CD4-positive, alpha-beta T cell treated with Interleukin-21 for 1 hour (primary cell): ENCODE measurements at places on chromosomes 12 and 14.
A peak's percentile ranks its signal among the peaks of the same experiment; 100 is the strongest.

DNA sequence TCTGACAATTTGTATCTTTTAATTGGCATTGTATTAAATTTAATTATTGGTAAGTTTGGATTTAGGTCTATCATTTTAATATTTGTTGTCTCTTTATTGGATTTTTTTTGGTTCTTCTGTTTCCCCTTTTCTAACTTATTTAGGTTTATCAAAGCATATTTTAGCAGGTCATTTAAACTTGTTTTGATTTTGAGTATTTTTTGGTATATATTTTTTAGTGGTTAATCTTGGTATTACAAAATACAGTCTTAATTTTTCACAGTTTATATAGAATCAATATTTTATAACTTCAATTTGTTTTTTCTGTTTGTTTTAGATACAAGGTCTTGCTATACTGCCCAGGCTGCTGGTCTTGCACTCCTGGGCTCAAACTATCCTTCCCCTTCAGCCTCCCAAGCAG is 15.5 kb upstream of the ADGRD1 start:
- DNase-seq: no peak

DNA sequence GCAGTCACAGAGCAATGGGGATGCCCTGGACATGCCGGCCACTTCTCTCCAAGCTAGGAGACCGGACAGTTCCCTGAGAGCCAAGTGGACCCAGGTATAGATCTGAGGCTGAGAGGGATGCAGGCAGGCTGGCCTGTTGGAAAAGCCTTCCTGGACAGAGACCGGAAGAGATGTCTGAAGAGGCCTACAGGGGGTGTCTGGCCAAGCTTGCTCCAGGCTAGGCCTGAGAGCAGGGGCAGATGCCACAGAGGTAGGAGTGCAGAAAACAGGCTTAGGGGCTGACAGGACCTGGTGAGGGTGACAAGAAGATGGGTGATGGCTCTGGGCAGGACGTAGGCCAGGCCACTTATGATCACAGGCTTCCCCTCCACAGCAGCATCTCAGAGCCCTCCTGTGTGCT is 30.2 kb downstream of the ARL6IP4 start:
- no peak for DNase-seq

GRCh38 chr12:115451780-115452736 is 768.1 kb upstream of the TBX3 start:
- DNase-seq: no peak

DNA sequence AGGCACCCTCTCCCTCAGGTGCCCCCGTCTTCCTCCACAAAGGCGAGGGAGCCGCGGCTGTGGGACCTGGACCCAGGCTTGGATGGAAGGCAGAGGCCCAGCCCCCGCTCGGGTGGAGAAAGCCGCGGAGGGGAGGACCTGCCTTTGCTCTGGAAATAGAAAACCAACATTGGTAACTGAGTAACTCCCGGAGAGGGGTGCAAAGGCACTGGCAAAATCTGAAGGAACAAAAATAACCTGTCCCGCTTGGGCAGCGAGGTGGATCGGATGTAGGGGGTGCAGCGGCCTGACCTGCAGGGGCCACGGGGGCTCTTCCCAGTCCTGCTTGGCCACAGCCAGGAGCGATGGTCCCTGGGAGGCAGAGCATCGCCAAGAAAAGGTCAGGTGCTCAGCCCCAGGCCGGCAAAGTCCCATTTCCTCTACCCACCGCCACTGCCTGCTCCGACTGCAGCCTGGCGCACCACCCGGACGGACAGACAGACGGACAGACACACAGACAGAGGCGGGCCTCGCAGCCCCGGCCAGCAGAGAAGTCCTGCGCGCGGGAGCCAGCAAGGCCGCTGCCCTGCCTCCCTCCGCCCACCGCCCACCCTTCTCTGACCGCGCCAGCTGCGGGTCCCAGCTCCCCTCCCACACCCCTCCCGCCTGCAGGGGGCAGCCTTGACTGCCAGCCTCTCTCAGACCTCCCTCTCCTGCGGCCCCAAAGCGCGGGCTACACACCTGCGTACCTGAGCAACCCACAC is 21.4 kb upstream of the TMEM106C start:
- DNase-seq: peak; percentile 50

GRCh38 chr12:24360907-24361306 is 411.4 kb upstream of the SOX5 start:
- DNase-seq: no peak

DNA sequence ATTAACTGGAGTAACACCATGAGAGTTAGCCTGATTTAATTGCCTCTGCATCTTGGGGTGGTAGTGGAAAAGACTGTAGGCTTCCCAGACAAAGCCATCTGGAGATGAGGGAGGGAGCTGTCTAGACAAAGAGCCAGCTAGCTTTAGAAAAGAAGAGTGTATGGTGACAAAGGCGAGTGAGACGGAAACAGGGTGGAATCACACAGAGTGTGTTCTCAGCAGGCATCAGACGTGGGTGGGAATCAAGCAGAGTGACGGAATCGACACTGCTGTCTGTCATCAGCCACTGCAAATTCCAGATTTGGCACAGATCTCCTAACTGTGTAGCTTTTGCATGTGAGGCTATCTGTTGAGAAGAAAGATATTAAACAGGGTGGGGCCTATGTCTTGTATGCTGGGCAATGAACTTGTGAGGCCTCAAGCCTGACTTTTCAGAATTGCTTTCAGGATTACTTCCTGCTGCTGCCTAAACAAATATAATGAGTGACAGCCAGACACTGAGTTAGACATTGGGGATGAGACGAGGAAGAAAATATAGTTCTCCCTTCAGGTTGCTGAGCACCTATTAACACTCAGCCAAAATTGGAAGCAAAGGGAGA is 236.5 kb upstream of the GRIP1 start:
- DNase-seq: no peak

- DNase-seq: no peak
These were observed 233.5 kb upstream of the TMEM132C start for GRCh38 chr12:128033473-128033872.

GRCh38 chr14:81303258-81303935 is 82.6 kb upstream of the GTF2A1 start:
- DNase-seq: peak; percentile 9

- no peak for DNase-seq
These were observed 210.4 kb downstream of the KIF26A start for GRCh38 chr14:104348741-104349140.

GRCh38 chr14:72024504-72024903 is 92.3 kb downstream of the RGS6 start:
- DNase-seq: no peak

- DNase-seq: no peak
These were observed 406.7 kb downstream of the NOVA1 start for GRCh38 chr14:26191123-26191522.

- DNase-seq: peak; percentile 16
These were observed 126.9 kb upstream of the RAP1B start for GRCh38 chr12:68483592-68484383.

GRCh38 chr14:51087031-51087441 is 7.9 kb downstream of the TRIM9 start:
- DNase-seq: no peak

DNA sequence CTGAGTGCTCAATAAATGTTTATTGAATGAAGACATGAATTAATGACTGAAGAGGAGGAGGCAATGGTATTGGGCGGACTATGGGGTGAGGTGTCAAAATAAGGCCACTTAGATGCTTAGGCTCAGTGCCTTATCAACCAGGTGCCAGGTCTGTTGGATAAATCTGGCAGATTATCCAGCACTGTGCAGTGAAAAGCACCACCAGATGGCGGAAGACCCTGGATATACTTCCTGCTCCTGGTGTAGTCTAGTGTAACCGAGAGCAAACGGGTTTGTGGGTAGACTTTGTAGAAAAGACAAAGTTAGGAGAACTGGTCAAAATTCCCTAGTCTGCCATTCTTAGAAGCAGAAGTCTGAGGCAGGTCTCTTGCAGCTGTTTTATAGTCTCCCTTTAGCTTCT is 306.3 kb downstream of the ATP23 start:
- DNase-seq: no peak

GRCh38 chr14:49049711-49050110 is 536.5 kb downstream of the RPS29 start:
- DNase-seq: no peak

GRCh38 chr14:91845652-91846051 is 21.7 kb downstream of the TC2N start:
- DNase-seq: no peak

GRCh38 chr14:67933266-67933665 is 113.7 kb downstream of the RAD51B start:
- no peak for DNase-seq

DNA sequence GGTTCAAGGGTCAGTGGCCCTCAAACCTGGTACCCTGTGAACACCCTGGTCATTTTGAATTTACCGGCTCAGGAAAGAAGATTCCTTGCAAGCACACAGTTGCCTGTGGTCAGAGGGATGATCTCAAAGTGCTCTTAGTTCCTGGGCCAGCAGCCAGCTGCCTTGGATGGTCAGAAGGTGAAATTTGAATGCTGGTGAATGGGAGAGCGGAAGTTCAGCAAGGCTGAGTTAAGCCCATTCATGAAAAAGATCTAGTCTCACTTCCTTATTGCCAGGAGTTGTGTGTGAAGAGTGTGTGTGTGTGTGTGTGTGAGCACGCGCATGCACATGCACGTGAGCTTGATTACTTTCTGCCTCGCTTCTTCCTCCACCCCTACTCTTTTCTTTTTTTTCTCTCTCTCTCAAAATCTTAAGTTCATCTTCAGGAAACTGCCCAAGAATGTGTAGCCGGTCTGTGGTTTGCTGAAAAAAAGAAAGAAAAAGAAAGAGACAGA is 155.5 kb upstream of the CCND2 start:
- DNase-seq: peak; percentile 47

- DNase-seq: no peak
These were observed 307.5 kb downstream of the EMP1 start for GRCh38 chr12:13504074-13504473.

- no peak for DNase-seq
These were observed 81.6 kb downstream of the TTC9 start for GRCh38 chr14:70723276-70723675.

DNA sequence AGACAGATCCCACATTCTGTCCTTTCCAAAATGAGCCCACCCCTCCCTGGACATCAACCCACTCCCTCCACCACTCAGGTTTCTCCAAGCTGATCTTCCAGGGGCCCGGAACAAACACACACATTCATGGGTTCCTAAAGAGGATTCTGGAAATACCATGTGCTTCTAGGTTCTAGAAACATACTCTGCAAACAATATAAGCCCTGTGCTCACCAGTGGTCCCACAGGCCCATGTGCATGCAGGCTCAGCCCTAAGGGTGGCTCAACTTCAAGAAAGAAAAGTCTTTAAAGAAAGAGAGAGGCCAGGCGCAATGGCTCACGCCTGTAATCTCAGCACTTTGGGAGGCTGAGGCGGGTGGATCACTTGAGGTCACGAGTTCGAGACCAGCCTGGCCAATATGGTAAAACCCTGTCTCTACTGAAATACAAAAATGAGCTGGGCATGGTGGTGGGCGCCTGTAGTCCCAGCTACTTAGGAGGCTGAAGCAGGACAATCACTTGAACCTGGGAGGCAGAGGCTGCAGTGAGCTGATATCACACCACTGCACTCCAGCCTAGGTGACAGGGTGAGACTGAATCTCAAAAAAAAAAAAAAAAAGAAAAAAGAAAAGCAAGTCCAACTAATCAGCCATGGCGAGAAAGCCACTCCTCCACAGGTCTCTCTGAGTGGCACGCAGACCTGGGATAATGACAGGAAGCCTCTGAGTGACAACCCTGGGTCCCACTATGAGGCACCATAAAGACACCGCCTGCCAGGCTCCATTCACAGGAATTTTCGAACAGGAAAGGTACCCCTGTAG is 59.5 kb upstream of the PNMA1 start:
- DNase-seq: no peak

GRCh38 chr12:43807386-43807785 is 1.3 kb upstream of the TWF1 start:
- DNase-seq: no peak

DNA sequence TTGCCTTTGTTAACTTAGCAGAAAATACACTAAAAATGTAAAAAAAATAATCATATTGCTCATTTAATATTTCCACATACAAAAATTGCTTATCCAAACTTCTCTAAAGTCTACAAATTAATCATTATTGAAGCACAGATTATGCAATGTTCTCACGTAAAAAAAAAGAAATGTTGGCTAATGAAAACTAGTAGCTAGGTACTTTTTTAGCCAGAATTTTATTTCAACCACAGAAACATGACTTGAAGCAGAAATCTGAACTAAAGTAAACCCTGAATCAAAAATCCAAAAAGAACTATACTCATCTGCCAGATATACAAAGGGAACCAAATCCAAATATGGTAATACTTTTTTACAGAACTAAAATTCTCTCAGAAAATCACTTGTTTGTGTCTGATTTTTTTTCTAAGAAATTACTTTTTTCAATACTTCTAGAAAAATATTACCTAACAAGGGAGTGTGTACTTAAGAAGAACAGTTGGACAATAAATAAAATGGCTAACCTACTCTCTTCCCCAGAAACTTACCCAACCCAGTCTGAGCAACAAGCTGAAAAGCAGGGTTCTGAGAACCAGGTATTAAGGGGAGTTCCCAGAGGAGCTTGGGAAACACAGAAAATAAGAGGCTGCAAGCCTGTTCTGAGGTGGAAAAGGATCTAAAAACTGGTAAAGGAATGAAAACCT is 78.4 kb upstream of the RAP1B start:
- DNase-seq: no peak

GRCh38 chr14:21379338-21379737 is 4.5 kb downstream of the SUPT16H start:
- no peak for DNase-seq

DNA sequence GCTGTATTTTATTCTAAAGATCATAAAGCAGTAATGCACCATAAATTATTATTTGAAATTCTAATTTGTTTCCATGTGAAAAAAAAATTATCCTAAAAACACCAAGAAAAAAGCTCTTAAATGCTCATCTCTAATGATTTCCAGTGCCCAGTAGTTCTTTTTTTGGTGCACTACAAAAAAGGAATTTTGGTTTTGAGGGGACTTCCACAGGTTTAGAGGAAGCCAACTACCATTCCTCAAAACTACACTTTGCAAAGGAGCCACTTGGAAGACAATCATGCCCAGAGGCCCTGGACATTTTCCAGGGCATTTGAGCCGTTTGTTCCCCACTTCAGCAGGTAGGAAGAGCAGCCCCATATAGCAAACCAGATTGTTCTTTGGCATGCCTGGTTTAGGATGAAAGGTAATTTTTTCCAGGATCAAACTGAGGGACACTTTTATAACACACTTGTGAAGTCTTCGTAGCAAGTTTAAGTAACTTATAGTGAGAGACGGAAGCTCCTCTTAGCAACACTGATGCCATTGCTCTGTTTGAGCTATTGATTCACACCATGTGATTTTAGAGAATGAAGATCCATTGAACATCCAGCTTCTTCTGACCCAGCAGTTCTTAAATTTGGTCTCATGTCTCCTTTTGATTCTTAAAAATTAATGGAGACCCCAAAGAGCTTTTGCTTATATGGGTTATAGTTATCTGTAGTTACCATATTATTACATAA is 187.9 kb downstream of the ETV6 start:
- DNase-seq: no peak
